Activated naive CD4-positive, alpha-beta T cell treated with Interleukin-2 at 50 U/mL for 16 hours (primary cell): ENCODE measurements at places on chromosomes 16 and 17.

- no peak for DNase-seq
These were observed 13.4 kb downstream of the IRF8 start for GRCh38 chr16:85912211-85912974.

- DNase-seq: no peak
These were observed 3.9 kb downstream of the ABAT start for GRCh38 chr16:8678068-8678927.

DNA sequence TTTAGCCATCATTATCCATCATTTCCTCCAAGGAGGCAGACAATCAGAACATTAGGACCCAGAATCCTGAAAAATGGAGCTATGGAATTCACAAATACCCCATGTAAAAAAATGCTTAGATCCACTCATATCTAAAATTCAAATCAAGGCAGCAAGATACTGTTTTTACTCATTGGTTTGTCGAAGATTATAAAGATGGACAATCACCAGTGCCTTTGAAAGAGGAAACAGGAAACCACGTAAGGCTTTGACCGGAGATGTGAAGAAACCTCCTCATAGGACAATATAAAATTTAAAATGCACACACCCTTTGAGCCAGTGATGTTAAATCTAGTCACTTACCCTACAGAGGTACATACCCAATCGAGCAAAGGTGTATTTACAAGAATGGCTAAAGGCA, 130.0 kb downstream of the XYLT1 start:
- DNase-seq: no peak

GRCh38 chr17:60153606-60154390, 4.0 kb downstream of the CA4 start:
- DNase-seq: no peak

DNA sequence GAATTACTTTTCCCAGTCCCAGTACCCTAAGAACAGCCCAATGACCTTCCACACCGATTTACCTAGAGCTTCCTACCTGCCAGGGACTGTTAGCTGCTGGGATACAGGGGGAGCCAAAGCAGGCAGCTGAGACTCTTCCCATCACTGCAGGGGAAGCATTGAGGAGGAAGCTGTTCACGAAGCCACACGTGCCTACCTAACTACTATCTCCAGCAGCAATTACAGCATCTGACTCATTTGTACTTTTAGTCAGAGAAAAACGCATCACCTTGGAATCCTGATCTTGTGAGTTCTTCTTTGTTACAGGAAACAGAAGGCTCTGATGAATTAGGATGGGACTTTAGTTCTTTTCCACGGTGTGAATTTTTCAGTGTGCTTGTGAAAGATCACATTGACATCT, 113.7 kb upstream of the DHX40 start:
- DNase-seq: no peak

DNA sequence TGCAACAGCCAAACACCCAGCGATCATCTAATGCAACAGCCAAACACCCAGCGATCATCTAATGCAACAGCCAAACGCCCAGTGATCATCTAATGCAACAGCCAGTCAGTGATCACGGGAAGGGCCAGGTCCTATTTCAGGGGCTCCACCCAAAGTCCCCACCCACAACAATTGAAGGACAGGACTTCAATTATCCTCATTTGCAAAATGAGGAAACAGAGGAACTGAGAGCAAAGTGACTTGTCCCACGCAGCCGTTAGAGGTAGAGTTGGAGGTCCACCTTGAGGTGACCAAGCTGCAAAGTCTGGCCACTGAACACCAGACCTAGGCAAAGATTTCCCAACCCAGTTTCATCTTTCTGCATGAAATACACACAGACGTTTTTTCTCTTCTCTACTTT, 3.7 kb downstream of the ZG16B start:
- no peak for DNase-seq

- peak; percentile 16 for DNase-seq
These were observed 49.9 kb downstream of the NLRC5 start for GRCh38 chr16:57039148-57039812.

DNA sequence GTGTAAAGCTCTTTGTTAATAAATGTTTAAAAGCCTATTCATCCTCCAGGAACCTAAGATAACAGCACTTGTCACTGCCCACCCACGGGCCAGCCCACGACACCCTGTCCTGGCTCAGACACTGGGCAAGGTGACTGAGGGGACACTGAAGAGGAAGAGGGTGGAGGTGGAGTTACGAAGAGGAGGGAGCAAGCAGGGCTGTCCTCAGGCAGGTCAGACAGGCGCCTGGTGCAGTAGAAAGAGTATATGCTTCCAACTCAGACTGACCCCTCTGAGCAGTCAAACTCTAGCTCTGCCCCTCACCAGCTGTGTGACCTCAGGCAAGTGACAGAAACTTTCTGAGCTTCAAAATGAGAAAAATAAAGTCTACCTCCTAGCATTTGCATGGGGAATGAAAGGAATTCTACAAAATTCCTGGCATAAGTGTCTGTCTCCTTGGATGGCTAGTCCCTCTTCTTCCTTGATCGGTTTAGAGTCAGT, 22.8 kb downstream of the TEX2 start:
- no peak for DNase-seq

- no peak for DNase-seq
These were observed 40.0 kb downstream of the SF3B3 start for GRCh38 chr16:70563636-70564035.

GRCh38 chr17:73973586-73974409, 229.7 kb upstream of the RPL38 start:
- no peak for DNase-seq

DNA sequence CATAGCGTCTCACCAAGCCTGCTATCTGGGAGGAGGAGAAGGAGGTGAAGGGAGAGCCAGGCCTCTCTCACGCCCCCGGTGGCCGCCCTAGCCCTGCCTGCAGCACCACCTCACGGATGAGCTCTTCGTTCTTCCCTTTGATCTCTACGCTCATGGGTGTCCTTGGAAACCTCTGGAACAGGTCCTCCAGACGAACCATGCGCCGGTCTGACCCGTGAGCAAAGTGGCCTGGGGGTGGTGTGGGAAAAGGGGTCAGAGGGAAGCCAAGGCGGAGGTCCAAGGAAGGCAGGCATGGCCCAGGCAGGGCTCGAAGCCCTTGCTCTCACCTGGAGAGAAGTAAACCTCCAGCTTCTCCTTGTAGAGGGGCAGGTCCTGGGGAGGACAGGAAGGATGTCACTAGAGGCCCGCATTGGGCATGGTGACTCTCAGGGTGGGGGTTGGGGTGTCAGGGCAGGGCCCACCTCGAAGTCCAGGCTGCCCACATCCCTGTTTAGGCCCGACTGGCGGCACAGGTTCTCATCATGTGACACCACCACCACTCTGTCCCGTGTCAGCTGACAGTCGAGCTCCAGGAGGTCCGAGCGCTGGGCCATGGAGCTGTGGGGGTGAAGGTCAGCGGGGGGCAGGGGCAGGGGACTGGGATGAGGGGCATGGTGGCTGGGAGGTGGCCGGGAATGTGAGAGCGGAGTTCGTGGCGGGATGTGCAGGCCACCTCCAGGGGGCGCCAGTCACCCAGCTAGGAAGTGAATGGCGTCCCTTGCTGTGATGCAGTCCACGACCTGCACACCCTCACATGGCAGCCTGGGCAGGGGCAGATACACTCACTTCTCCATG, 923 bp downstream of the GDPD3 start:
- DNase-seq: peak; percentile 70

- DNase-seq: no peak
These were observed 44.9 kb downstream of the ABCA8 start for GRCh38 chr17:68910251-68910705.

DNA sequence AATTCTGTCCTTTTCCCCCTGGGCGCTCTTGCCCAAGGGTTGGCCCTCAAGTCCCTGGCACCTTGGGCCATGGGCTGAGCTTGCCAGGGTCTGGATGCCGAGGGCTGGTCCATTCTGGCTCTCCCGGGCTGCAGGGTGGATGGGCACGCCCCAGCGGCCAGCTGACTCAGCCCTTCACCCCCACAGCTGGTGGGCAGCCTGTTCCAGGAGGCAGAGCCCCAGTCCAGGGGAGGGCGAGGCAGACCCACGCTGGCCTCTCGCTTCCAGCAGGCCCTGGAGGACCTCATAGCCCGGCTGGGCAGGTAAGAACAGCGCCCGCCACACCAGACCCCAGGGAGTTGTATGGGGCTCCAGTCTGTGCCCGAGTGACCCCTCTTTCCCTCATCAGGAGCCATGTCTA, 15.0 kb downstream of the MYO15B start:
- DNase-seq: no peak

DNA sequence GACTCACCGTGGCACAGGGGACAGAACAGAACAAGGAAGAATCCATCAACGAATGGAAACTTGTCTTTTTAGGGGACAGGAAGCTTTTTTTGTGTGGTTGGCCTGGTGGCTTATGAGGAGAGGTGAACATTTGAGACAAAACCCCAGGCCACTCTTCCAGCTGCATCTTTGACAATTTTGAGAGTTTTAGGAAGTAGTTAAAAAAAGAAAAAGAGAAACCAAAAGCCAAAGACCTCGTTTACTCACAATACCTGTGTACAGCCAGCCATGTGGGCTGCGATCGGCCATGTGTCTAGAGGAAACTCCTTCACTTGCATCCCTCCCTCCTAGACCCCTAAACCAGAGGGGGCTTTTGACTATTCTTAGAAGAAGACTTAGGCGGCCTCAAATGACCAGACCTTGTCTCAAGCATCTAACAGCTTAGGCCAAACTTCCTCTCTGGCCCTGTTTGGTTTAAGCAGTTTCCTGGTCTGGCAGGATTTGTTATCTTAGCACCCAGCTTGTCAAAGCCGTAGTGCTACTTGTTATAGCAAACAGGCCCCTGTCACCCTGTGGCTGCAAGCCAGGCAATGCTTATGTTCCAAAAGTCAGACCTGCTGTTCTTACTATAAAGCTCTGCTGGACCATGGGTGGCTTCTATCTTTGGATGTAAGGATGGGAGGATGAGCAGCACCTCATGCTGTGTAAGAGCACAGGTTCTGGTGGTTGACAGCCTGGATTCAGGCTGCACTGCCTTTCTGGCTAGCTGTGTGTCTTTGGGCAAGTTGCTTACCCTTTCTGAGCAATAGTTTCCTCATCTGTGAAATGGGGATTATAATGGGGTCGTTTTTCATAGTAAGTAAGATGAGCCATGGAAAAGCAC, 17.7 kb downstream of the KSR1 start:
- peak; percentile 85 for DNase-seq

DNA sequence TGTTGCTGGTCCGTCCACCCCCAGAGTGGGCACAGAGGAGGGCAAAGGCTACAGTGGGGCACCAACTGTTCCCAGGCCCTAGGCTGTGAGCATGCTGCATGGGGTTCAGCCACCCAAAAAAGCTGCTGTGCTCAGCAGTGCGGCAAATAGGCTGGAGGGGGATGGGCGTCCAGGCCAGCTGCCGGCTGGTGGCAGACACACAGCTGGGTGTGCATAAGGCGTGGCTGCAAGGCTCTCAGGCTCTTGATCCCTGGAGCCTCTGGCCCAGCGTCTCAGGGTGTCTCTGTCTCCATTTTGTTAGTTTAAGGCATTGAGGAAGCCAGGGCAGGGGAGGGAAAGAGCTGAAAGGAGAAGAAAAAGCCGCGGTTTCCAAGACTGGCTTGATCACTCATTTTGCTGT, 8.8 kb downstream of the RPL19 start:
- DNase-seq: no peak

- peak; percentile 21 for DNase-seq
These were observed 113.1 kb downstream of the SNX29 start for GRCh38 chr16:12089492-12090150.

GRCh38 chr16:27235938-27236245, 32.6 kb downstream of the KDM8 start:
- DNase-seq: no peak

- no peak for DNase-seq
These were observed 27.5 kb downstream of the GPT2 start for GRCh38 chr16:46911650-46912049.

DNA sequence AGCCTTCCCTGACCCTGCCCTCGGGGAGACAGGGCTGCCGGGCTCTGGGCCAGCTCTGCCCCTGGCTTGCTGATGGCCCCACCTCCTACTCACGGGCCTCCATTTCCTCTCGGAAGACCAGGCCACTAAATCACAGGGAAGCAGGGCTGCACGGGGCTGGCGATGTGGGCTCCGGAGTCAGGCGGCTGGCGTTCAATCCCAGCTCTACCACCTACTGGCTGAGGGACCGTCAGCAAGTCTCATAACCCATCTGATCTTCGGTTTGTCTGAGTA, 113.4 kb downstream of the AMFR start:
- DNase-seq: no peak

GRCh38 chr17:17097763-17098345, 55.6 kb downstream of the MPRIP start:
- DNase-seq: no peak

GRCh38 chr16:31265329-31266245, 5.8 kb downstream of the ITGAM start:
- DNase-seq: peak; percentile 78

GRCh38 chr16:75264457-75264998, 13.1 kb upstream of the BCAR1 start:
- DNase-seq: no peak

DNA sequence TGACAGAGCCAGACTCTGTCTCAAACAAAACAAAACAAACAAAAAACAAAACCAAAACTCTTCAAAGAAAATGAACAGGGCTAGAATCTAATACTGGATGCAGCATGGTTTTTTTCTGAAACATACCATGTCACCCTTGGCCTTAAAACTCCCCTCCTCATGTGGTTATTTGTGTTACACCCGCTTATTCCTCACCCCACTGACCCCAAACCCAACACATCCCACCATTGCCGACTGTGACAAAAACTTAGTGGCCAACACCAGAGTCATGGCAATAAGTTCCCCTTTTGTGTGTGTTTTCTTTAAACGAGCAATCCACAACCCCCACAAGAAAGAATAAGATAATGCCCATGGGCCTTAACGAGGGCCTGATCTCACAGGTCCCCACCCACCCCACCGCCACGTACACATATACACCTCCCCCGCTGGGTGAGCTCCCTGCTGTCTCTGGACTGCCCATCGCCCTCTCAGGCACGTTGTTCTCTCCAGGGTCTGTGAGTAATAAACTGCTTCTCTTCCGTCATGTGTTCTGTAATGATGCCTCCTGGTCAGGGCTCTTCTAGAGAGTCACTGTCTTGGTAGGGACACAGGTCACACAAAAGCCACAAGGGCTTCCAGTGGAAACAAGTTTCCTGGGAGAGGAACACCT, 16.8 kb upstream of the ENGASE start:
- DNase-seq: no peak

- no peak for DNase-seq
These were observed 188.5 kb downstream of the XYLT1 start for GRCh38 chr16:17282247-17282646.

DNA sequence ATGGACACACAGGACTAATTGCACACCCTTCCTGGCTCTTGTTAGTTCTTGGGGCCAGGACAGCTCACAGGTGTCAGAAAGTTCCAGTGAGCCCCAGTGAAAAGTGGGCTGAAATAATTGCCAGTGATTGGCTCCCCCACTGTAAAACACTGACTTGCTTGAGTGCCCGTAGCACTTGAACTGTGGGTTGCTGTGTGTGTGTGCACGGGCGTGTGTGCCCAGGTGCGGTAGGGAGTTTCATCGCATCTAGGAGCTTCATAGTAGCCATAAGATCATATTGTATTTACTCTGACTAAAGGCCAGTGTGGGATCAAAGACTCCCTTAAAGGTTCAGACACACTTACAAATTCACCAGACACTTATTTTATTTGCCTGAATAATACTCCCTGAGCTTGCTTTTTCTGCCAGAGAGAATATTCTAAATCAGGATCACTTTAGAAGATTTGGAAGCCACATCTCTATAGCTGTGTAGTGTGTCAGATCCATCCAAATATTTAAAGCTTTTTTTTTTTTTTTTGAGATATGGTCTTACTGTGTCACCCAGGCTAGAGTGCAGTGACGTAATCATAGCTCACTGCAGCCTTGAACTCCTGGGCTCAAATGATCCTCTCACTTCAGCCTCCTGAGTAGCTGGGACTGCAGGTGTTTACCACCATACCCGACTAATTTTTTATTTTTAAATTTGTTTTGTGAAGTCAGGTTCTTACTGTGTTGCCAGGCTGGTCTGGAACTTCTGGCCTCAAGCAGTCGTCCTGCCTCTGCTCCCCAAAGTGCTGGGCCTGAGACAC, 11.4 kb downstream of the UNK start:
- no peak for DNase-seq
